Memory B cell (primary cell): ENCODE measurements at places on chromosomes 1 and 21.

- DNase-seq = no peak
Observed at GRCh38 chr1:35935442-35936388, 4.8 kb downstream of the AGO3 start.

- no peak for DNase-seq
Observed at GRCh38 chr1:154514066-154514553, 11.9 kb upstream of the SHE start.

DNA sequence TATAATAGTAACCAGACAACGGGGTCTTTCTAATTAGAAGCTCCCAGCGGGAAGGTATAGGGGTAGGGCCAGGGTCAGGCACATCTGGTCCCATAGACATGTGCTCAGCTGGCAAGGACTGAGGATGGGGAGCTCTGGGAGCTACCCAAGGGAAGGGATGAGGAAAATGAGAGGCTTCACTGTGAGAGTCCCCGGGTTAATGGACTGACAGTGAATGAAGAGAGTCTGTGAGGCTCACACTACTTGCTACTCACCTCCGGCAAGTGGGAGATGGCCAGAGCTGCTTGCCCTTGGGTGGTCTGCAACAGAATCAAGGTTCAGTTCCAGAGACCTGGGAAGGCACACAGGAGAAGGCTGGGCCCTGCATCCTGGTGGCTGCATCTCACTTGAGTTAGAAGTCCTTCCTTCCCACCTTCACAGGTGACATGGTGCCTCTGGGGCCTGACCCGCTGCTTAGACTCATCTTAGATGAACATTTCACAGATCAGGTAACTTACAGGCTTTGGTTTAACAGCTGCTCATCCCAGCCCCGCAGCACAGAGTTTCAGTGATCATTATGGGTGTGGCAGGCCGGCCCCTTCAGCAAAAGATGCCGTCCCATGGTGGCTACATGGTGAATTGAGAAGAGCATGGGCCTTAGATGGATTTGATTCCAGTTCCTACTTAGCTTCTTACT, 31.7 kb downstream of the EIF2D start:
- DNase-seq = no peak

GRCh38 chr1:208326033-208326432, 81.8 kb upstream of the PLXNA2 start:
- no peak for DNase-seq

DNA sequence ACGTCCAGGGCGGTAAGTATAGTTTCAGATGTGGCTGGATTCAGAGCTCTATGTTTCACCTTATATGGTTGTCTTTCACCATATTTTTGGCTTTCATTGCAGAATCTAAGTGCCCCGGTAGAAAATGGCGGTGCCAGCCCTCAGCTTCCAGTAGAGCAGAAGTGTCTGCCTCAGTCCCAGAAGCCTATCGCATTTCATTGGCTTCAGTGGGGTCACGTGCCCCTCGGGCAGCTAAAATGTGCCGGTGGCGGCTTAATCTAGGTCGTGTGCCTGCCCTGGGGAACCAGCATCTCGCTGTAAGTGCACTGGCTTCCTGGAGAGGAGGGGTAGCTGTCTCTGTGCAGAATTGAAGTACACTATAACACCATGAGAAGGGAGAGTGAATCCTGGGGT, 107.4 kb upstream of the MAGI3 start:
- DNase-seq = no peak

DNA sequence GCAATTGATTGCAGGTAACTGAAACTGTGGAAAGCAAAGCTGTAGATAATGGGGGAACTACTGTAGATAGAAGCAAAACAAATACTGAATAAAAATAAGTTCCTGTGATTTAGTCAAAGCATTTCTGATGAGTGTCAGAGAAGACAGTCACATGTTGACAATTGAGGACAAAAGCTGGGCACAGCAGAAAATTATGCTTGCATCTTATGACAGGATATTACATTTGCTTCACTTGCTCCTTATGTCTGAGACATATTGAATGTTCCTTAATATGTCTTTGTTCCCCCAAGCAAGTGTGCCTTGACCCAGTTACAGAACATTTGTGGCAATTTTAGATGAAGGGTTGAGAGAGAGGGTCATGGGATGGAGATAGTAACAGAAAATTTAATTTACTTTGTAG, 526.0 kb upstream of the B3GALT2 start:
- DNase-seq = no peak

- peak; percentile 72 for DNase-seq
Observed at GRCh38 chr1:20404466-20404865, 81.5 kb downstream of the CAMK2N1 start.

DNA sequence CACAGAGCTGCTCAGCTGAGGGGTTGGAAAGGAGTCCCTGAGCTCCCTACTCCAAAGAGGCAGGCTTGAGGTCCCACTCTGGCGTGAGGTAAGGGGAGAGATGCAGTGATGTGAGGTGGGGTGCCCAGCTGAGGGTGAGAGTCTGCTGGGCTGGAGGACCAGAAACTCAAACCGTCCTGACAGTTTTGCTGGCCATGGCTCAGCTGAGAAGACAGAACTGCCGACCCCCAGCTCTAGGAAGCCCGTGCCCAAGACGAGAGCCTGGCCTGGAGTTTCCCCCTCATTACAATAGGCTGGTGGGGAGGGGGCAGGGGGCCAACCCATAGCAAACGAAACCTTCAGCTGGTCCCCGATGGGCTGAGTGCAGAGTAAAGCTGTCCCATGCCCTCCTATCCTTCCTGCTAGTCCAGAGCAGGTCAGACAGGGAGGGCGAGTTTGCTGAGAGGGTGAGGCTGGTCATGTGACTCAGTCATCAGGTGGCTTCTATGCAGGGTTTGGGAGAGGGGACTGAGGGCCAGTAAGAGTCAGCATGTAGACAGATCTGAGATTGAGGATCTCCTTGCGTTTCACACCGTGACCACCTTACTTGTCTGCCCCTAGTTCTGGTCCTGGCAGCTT, 129.3 kb downstream of the PRDM2 start:
- DNase-seq = no peak

DNA sequence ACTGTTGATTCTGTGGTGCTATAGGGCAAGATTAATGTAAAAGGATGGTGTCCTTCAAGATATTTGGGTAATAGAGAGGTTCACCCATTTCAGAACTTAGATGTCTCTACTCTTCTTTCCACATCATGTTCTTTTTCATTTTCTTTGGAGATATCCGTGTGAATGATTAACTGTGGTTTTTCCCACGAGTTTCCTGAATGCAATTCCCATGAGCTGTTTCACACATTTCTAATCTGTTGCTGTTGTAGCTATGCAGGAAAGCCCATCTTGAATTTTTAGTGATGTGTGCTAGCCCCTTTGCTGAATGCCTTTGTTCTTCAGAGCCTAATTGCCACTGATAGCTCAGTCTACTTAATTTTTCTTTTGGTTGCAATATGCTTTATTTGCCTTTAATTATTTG, 27.6 kb downstream of the SNX27 start:
- no peak for DNase-seq

- DNase-seq = no peak
Observed at GRCh38 chr1:206467915-206468314, 2.4 kb upstream of the IKBKE start.

DNA sequence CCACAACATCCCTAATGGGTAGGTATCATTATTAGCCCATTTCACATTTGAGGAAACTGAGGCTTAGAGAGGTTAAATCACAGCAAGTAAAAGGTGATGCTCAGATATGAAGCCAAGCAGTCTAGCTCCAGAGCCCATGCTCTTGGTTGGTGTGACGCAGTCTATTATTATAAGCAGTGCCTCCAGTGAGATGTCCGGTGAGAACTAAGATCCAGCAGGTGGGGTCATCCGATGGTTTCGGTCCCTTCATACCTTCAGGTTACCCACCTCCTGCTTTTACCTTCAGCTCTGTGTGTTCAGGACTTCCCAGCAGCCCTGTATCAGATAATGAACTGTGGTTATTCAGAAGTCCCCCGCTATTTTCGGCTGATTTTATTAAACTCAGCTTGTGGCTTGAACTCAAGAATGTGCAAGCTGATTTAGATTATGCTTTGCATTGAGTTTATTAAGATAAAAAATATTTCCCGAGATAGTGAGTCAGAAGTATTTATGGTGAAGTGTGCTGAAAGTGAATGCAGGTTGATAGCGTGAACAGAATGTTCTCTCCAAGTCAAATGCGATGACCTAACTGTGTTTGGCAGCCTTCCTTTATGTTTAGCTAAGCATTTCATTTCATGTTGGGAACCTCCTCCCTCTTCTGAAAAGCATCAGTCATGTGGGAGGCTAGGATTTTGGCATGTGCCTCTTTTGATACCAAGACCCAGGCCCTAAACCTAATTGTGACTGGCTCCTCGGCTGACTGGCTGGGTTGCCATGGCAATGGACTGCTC, 160.9 kb upstream of the UBE2U start:
- no peak for DNase-seq

GRCh38 chr1:86866665-86867064, 47.3 kb downstream of the SELENOF start:
- no peak for DNase-seq

- DNase-seq = no peak
Observed at GRCh38 chr1:67834246-67834877, 1.1 kb upstream of the GNG12 start.

GRCh38 chr1:23745515-23745914, 2.2 kb downstream of the ELOA start:
- no peak for DNase-seq

DNA sequence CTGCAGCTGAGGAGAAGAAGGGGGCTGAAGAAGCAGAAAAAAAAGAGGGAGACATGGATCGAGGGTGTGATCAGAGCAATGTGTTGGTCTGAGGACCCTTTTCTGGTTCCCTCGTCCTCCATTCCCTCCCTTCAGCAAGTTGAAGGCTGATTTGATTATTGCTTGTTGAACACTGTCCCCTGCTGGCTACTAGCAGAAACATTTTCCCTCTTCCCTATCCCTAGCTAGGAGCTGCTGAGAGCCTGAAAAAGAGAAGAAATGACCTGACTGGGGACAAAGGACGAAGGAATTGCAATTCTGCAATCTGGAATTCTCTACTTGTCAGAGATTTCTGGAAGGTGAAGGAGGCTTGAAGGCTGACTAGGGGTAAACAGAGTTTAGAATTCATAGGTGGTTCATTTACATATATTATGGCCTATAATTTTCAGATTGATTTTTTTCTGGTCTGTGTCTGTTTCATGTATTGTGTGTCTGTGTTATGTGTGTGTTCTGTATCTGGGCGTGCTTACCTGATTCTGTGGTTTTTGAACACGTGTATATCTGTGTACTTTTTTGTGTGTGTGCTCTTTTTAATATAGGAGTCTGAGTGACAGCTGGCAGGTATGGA, 9.8 kb downstream of the NHLH1 start:
- DNase-seq = peak; percentile 11

DNA sequence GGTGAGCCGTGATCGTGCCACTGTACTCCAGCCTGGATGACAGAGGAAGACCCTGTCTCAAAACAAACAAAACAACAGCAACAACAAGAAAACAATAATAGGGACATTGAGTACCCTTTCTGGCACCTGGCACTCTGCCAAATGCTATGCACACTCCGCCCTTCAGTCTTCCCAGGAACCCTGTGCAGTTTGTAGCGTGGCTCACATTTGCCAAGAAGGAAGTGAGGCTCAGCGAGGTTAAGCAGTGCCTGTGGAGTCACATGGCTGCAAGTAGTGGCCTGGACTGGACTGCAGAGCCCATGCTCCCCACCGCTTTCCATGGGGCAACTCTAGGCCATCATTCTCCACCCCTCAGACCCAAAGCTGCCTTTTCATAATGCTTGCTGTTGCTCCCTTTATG, 5.3 kb upstream of the EVA1B start:
- DNase-seq = no peak

GRCh38 chr1:99607590-99607989, 38.3 kb upstream of the PALMD start:
- DNase-seq = no peak

DNA sequence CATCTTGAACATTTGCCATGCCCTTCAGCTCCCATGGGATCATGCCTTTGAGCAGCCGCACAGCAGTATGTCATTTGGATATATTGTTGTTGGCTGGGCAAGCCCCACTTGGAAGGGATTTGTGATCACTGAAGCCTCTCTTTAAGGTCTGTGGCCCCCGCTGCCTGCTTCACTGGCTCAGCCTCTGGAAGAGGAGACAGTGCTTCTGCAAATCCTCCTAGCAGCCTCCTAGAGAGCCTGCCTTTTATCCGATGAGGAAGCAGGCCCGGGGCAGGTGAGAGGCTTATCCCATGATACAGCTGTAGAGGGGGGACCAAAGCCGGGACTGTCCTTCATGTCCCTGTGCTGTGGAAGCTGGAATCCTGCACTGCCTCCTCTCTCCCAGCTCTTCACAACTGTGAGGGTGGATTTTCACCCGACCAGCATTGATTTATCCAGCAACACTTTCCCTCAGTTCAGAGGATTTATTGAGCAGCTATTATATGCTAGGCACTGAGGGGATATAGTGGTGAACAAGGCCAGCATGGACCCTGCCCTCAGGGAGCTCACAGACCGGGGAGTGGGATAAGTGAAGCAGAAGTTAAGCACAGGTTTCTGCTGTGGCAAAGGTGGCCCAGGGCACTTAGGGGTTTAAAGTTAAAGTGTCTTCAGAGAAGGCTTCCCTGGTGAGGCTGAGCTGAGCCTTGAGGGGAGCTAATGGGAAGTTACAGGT, 3.9 kb downstream of the TMEM61 start:
- DNase-seq = no peak

DNA sequence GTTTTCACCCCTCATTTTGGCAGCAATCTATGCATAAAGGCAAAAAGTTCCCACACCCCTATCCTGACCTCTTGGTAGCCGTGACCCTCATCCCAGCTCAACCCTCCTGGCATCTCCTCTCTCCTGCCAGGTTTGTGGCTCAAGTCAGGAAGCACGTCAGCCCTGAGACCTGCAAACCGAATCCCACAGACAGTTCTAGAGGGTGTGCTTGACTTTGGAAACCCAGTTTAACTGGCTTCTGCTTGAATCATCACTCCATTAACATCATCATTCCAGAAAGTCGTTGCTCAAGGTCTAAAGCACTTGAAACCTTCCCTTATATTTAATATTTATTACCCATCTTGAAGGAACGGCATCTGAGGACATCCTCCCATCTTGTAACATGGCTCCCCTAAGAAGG, 133.4 kb upstream of the ERG start:
- no peak for DNase-seq

GRCh38 chr1:218527737-218528136, 182.6 kb downstream of the TGFB2 start:
- DNase-seq = no peak
